ENCODE measurements at places on chromosomes 5 and 9. TPM values are rescaled to one million over a fixed set of nuclear protein-coding genes. Genes with fewer than 3 reads are reported as not detected.

BNC2 gene
- not detected for total RNA-seq

IL3 gene
- total RNA-seq: not detected

GRCh38 chr5:161284445-161284844 lies 262.1 kb downstream of the GABRB2 start:
- DNase-seq: no peak

DYNC2I2 gene
- total RNA-seq: 467 TPM

LMX1B gene
- total RNA-seq: not detected

DNA sequence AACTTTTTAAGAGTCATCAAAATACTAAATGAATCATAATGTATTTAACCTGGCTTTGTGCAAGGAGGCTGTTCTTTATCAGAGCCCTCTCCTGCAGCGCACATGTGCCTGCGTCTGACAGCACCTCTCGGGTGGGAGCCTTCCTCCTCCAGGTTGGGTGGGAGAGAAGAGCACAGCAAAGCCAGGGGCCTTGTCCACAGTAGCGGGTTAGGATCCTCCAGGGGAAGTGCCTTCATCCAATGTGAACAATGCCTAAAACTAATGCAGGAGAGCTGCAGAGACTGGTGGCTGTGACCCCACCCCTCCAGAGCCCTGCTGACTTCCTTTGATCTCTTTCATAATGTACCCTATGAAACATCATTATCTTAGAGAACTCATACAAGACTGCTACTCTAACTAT lies 10.2 kb downstream of the UBE2QL1 start:
- DNase-seq: no peak

DCTN3 gene
- 72.7 TPM for total RNA-seq

PSD2 gene
- total RNA-seq: not detected

DNA sequence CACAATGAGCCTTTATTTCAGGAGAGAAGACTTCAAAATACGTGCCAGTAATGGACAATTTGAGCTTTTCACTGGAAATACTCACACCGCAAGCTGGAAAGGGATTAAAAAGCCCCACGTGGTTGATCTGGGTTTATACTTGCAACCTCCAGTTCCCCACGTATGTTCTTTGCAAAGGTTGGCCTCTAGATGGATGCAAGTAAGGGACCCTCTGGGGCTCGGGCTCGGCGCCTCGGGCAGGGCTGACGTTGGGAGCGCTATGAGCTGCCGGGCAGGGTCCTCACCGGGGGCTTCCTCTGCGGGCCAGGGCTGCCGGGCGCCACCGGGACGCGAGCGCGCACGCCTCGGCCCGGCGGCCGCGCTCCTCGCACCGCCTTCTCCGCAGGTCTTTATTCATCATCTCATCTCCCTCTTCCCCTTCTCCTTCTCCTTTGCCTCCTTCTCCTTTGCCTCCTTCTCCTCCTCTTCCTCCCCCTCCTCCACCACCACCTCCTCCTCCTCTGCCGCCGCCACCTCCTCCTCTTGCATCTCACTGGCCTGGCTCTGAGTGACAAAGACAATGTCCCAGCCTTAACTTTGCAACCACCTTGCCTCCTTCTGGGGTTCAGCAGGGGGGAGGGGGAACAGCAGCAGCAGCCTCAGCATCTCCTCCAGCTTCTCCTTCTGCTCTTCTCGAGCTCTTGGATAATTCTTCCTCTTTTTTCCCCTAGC lies 701 bp upstream of the ZNF462 start:
- no peak for DNase-seq

- no peak for DNase-seq
These were observed 17.6 kb downstream of the PTCH1 start for GRCh38 chr9:95499046-95499676.

DNA sequence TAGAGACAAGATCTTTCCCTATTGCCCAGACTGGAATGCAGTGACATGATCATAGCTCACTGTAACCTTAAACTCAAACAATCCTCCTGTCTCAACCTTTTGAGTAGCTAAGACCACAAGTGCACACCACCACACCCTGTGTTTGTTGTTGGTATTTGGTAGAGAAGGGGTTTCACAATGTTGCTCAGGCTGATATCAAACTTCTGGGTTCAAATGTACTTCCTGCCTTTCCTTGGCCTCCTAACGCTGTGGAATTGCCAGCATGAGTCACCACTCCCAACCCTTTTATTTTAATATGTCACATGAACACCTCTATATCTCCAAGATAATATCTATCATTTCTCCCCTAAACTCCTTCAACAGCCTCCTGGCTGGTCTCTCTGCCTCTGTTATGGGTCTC lies 719.0 kb downstream of the PTPRD start:
- no peak for DNase-seq

GRCh38 chr5:159680095-159680494 lies 236.2 kb upstream of the ADRA1B start:
- no peak for DNase-seq

EGFL7 gene
- total RNA-seq: 3.2 TPM

GRCh38 chr5:14277385-14278320 lies 134.5 kb downstream of the TRIO start:
- no peak for DNase-seq

- DNase-seq: no peak
These were observed 46.8 kb upstream of the ANKRD55 start for GRCh38 chr5:56279979-56280378.

- no peak for DNase-seq
These were observed 19.5 kb downstream of the CXXC5 start for GRCh38 chr5:139667730-139668063.

FSTL4 gene
- 0.33 TPM for total RNA-seq

TSLP gene
- total RNA-seq: not detected

ZBTB43 gene
- total RNA-seq: 33.3 TPM

GNA14 gene
- total RNA-seq: 3.4 TPM

DNA sequence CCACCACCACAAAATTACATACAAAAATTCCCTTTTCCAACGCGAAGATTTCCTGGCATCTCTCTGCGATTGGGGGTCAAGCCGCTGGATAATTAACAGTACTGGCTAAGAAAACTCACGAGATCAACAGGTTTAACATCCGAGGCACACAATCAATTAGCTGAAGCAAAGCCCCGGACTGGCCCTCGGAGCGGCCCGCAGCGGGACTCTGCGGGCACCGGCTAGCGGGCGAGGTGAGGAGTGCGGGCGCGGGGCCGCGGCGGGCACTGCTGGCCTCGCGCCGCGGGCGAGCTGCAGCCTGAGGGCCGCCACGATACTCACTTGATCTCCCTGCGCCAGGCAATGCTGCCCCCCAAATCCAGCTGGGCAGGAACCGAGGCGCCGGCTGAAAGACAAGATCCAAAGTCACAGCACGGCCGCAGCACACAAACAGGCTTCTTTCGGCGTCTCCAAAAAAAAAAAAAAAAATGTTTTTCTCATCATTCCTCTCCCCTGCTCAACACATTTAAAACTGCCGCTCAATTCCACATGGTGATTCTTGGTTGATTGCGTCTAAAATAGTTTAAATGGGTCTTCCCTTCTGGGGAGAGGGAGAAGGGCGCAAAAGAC lies 210.2 kb downstream of the MEF2C start:
- DNase-seq: no peak
